Fibroblast of gingiva (primary cell): ENCODE measurements at places on chromosomes 2 and 18.

DNA sequence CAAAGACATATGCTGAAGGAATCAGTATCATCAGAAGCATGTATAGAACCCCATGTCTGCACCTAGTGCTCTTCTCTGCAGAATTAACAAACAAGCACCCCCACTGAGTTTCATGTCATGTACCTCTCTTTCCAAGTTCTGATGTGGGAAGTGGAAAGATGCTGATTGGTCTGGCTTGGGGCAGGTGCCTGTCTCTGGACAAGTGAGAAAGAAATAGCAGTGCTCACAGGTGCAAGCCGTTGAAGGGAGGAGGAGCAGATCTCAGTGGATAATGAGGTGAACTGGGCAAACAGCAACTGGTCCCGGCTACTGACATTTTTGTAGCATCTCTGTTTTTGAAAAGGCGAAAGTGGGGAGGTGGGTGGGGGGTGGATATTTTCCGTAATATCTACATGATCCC, 17.5 kb upstream of the ACVR1 start:
- DNase-seq, result no peak

GRCh38 chr2:203858176-203858575, 9.4 kb upstream of the CTLA4 start:
- DNase-seq, result no peak

GRCh38 chr2:234597576-234597861, 100.6 kb upstream of the ARL4C start:
- no peak for DNase-seq

GRCh38 chr2:209872675-209873074, 101.0 kb downstream of the UNC80 start:
- DNase-seq, result no peak

DNA sequence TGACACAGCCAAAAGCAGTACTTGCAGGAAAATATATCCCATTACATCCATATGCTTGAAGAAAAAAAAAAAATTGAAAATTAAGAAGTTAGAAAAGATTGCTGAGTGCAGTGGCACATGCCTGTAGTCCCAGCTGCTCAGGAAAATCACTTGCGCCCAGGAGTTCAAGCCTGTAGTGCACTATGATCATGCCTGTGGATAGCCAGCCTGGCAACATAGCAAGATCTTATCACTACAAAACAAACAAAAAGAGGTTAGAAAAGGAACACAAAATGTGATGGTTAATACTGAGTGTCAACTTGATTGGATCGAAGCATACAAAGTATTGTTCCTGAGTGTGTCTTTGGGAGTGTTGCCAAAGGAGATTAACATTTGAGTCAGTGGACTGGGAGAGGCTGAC, 361.9 kb downstream of the NYAP2 start:
- no peak for DNase-seq

- DNase-seq, result no peak
Observed at GRCh38 chr2:40814616-40815015, 362.7 kb upstream of the SLC8A1 start.

GRCh38 chr18:38688416-38688815, 1122.8 kb upstream of the CELF4 start:
- no peak for DNase-seq
